T1000 (cell line): ENCODE measurements at places on chromosomes 13 and 19.
A peak's percentile ranks its signal among the peaks of the same experiment; 100 is the strongest.

- no peak for DNase-seq
Measured at GRCh38 chr19:18772620-18773587, 18.2 kb downstream of the COMP start.

- no peak for DNase-seq
Measured at GRCh38 chr13:108895220-108895704, 265.9 kb downstream of the MYO16 start.

DNA sequence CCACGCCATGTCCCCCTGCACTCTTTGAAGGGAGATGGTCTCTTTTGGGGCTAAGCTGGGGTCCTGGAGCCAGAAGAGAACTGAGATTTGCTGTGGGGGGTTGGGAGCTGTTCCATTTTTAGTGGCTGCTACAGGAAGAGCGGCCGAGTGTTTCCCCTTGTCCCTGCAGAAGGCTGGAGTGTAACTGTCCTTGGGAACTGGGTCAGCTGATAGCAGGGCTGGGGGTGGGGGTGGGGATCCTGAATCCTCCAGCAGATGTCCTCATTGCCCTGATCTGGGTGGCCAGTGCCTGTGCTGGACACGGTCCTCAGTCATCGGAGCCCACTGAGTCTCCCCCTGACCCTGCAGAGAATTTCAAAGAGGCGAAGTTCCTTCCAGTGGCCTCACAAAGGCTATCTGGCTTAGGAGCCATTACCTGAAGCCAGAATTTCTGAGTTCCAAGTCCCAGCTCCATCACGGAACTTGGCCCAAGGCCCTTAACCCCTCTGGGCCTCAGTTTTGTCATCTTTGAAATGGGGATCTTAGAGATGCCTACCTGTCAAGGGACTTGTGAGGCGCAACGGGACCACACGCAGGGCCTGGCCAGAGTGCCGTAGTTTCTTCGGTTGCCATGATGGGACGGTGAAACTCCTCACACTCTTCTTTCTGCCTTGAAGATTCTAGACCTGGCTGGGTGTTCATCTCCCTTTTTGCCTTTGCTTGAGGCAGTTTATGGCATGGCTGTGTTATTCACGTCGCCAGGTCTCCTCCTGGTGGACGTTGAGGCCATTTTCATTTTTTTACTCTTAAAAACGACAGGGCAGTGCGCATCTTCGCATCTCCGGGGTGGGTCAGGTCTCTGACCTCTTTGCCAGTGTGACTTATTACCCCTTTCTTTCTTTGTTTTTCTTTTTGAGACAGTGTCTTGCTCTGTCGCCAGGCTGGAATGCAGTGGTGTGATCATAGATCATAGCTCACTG lies 51.9 kb downstream of the DNM2 start:
- no peak for DNase-seq

GRCh38 chr13:30247406-30247805 lies 59.9 kb downstream of the KATNAL1 start:
- no peak for DNase-seq

DNA sequence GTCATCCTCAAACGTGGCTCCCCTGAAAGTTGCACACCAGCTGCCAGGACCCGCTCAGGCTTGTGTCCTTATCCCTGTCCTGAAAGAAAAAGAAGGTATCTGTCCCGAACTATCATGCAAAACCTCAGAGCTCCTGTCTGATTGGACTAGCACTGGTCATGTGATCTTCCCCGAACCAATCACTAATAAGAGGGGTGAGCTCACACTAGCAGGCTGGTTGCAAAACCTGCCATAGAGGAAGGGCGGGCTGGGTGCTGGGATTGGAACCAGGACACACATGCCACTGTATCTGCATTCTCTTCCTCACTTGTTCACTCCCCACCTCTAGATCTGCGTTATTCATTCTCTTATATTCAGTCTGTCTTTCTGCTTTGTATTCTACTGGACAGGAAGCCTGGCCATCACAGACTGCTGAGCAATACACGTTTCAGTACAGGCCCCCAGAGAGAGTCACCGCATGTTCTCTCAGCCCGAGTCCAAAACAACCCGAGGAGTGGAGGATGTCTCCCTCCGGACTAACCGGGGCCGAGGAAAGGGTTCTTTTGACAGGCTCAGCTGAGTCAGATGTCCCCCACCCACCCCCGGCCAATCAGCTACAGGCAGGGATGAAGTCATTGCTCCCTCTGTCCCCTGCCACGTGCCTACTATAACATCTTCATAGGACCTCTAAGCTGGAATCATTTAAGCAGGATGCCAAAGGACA lies 97.7 kb downstream of the SIPA1L3 start:
- peak; percentile 79 for DNase-seq

DNA sequence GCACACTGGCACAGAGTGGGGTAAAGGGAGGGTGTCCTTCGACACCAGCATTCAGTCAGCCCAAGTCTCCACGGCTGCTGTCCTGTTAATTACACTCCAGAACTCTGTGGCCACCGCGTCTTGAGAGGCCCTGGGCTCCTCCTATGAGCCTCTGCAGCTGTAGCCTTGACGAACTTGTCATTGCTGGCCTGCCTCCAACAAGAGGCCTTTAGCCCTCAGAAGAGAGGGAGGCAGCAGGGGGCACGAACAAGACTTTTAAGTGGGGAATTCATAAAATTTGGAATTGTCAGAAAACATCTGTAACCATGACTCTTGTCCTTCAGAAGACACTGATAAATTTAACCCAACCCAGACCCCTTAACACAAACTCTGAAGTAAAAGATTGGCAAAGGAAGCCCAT lies 241.9 kb downstream of the UQCRFS1 start:
- DNase-seq = no peak

DNA sequence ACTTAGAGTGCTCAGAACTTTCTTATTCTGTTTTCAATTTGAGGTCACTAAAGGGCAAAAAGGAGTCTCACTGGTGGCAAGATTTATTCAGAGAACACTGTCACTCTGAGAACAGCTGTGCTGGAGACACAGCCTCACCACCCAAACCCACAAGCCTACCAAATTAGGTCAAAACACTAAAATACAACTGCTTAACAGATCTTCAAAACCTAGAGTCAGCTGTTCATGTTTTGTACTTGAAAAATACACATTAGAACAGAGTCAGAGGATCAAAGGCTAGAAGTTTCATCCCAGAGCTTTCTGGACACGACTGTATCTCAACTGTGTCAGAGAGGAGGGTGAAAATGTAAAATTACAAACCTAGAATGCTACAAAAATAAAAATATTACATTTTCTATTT lies 89.3 kb downstream of the MIPEP start:
- no peak for DNase-seq

DNA sequence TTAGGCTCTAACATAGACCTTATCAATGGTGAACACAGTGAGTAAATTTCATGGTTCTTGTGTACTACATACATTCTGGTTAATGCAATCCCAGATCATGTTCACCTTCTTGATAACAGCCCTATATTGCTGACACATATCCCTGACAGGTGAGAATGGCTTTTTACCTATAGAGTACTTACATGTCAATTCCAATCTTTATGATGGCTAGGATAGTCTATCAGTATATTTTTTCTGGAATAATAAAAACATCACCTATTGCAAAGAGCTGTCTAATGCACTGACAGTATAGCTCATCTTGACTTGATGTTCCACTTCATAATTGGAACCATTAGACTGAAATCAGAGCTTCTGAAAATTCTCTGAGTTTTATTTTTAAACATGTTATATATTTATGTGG lies 199.4 kb downstream of the ENOX1 start:
- DNase-seq = no peak

DNA sequence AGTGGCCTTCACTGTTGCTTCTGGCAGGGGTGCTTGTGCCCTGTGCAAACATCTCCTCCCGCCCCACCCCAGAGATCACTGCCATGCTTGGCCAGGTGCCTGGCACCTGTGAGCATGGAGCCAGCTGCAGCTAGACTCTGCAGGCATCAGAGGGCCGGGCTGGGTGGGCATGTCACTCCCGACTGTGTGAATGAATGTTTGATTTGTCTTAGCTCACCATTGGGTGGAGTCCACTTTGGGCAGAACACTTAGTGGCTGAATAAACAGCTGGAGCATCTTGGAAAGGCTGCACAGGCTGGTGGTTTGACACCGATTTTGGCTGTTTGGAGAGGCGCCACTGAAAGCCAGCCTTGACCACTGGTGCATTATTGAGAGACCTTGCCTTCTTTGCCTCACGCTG lies 267.3 kb downstream of the DLEU7 start:
- no peak for DNase-seq

DNA sequence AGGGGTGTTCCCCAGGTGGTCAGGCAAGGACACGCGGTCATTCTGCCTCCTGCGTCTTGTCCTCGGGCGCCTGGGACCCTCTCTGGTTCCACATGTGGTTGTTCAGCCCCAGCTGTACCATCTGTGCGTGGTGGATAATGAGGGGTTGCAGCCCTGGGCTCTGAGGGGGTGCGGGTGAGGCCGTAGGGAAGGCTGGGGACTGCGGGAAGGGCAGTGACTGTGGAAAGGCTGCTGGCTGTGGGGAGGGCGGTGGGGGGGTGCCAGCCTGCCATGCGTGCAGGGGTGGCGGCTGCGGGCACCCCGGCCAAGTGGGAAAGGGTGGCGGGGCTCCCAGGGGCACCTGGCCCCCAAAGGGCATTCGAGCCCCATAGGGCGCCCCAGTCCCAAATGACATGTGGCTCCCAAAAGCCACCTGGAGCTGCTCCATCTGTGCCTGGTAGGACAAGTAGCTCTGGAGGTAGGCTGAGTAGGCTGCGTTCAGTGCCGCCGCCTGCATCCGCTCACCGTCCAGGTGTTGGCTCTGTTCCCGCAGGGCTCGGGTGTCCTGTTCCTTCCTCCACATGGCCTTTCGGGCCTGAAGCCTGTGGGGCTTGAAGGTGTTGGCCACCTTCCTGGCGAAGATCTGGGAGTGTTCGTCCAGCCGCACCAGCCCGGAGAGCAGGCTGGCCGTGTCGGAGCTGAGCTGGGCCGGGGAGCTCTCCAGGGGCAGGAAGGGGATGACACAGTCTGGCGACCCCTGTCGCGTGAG lies 15.1 kb downstream of the TICAM1 start:
- DNase-seq = no peak

GRCh38 chr19:13717194-13717643 lies 47.1 kb upstream of the MRI1 start:
- DNase-seq = peak; percentile 45

- DNase-seq = no peak
Measured at GRCh38 chr13:33767140-33767539, 50.8 kb upstream of the RFC3 start.

GRCh38 chr19:18109733-18110608 lies 12.4 kb downstream of the MAST3 start:
- DNase-seq = no peak

- DNase-seq = no peak
Measured at GRCh38 chr13:79533781-79534400, 52.9 kb downstream of the NDFIP2 start.

DNA sequence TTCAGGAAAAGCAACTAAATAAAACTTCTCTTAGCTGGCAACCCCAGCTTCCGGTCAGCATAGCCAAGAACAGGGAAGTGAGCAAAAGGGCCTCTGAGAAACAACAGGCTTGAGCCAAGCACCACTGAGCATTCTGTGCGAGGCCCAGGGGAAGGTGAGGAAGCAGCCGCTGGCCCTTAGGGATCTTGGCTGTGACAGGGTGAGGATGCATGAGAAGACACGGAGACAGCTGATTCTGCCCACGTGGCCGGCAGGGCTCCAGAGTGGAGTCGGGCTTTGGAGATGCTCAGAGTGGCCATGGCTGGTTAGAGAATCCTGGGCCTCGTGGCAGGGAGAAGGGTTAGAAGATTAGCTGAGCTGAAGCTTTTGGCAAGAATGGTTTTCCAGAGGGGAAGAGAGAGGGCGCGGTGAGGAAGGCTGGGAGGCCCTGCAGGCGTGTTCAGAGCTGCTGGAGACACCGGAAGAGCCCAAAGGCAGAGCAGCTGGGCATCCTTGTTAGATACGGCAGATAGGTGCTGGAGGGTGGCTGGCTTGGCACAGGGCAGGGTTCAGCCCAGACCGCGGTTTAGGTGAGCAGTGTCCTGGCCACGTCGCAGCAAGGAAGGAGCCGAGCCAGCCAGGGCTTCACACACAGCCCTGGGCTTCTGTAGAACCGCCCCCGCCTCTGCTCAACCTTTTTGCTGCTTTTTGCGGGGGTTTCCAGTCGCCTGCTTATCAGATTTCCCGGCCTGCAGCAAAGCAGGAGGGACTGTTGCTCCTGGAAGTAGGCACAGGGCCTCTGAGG lies 17.3 kb downstream of the UPF1 start:
- no peak for DNase-seq

DNA sequence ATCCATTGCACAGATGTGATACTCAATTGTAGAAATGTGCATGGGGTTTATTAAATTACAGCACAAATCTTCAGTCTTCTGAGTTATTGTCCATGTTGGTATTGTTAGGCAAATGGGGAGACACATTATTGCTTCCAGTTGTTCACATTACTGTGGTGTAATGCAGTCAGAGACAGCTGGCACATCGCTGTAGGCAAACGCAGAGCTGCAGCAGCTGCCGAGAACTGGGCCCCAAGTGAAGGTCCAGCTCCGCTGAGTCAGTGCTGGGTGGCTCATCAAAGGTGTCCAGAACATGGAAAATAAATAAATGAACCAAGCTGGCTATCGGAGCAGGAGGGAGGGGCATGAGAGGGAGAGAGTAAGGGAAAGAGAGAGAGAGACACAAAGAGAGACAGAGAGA lies 299.1 kb upstream of the OBI1 start:
- DNase-seq = no peak

GRCh38 chr13:37379841-37380240 lies 218.7 kb downstream of the POSTN start:
- DNase-seq = no peak

- peak; percentile 46 for DNase-seq
Measured at GRCh38 chr19:1232652-1233072, 5.1 kb downstream of the CBARP start.

DNA sequence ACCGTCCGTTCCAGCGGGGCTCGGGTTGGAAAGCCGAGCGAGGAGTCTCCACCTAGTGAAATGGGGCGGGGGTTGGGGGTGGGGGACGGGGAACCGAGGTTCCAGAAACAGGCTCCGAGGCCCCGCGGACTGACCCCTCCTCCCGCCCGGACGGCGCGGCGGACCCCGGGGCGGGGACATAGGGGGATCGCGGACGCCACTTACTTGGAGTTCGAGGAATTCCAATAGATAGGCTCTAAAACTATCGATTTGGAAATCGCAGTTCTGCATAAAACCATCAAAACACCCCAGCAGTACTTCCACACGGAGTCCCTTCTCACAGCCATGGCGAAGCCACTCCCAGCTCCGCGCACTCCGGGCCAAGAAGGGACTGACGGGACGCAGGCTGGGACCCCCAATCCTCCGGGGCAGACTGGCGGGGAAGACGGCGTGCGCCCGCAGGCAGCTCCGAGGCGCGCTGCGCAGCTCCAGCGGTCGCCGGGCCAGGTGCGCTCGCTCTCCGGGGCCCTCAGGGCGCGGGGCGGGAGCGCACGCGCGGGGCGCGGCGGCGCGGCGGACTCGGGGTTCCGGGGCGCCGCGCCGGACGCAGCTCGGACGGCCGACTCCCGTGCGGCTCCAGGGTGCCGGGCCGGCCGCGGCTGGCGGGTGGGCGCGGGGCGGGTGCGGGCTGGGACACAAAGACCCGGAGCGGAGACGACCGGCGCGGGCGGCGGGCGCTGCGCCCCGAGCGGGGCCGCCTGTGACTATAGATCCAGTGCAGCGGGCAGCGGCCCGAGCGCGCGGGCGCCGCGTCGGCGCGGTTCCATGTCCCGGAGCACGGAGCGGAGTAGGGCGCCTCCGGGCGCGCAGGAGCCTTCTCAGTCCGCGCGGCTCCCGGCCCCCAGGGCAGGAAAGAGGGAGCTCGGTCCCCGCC lies 567 bp downstream of the EFNB2 start:
- no peak for DNase-seq

GRCh38 chr13:80962855-80963254 lies 621.9 kb upstream of the SPRY2 start:
- no peak for DNase-seq
